ENCODE measurements at places on chromosomes 2 and 18.

- no peak for DNase-seq
These were observed 5.8 kb upstream of the ACSL3 start for GRCh38 chr2:222854773-222855700.

- DNase-seq, result no peak
These were observed 3.2 kb upstream of the KIDINS220 start for GRCh38 chr2:8840475-8841091.

DNA sequence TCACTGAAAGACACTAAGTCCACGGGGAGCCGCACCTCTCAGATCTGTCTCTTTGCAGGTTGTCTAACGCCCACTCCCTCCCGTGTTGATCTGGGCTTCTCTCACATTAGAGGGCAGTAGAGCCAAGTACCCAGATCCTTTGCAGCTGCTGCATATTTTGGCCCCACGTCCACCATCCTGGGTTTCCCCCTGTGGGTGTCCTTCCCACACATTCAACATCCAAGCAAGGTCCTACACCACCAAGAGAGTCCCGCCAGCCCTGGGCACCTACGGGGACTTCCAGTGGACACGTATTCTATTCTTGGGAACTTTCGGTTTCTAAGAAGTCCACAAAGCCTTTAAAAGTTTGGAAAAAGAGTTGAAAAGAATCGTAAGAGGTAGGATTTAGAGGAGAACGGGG lies 116.6 kb downstream of the ATL2 start:
- DNase-seq, result no peak

DNA sequence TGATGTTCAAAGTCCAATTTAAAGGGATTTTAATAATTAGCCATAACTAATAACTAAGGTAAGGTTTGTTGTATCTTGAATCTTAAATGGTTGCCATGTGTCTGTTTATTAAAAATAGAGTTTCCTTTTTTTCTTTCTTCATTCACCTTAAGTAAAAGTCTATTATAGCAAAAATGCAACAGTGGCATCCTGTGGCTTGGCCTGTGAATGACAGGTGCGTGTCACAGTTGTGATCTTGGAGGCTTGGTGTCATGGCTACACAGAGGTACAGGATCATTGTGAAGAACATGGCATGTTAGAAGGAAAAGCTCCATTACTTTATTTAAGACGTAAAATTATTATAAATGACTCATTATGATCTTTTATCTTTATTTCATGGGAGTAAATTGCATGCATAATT lies 246.1 kb downstream of the BCL2 start:
- DNase-seq, result no peak

GRCh38 chr18:13735681-13736080 lies 9.2 kb downstream of the RNMT start:
- DNase-seq, result no peak

DNA sequence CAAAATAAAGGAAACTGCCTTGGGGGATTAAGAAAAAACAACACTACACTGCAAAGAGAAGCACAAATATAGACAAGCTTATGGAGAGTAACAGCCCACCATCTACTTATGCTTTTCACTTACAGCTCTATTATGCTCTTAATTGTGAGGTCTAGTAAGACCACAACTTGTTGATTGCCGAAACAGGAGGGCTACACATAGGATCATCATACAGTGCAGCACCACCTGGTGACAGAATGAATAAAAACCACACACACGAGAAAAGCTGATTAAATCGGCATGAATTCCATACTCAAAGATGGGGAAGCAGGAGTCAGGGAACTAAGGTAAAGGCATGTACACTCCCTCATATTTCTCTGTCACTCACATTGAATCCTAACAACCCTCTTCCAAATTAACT lies 259.2 kb downstream of the IKZF2 start:
- no peak for DNase-seq

DNA sequence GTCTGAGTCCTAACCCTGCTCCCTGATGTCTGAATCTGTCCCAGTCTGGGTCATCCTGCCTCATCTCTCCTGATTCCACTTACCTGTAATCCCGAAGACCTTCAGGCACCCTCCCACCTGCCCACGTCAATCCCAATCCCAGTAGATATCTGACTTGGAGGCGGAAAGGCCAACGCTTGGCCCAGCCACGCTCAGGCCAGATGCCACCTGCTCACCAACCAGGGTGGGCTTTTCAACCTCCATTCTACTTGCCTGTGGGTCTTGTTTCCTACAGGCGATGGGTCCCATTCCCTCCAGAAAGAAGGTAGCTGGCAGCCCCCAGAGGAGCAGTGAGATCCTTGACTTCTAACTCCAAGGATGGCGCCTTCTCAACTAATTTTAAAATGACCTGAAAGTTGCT lies 59.7 kb downstream of the INPP5D start:
- DNase-seq, result no peak

GRCh38 chr2:238032755-238033337 lies 28.0 kb upstream of the SCLY start:
- no peak for DNase-seq

DNA sequence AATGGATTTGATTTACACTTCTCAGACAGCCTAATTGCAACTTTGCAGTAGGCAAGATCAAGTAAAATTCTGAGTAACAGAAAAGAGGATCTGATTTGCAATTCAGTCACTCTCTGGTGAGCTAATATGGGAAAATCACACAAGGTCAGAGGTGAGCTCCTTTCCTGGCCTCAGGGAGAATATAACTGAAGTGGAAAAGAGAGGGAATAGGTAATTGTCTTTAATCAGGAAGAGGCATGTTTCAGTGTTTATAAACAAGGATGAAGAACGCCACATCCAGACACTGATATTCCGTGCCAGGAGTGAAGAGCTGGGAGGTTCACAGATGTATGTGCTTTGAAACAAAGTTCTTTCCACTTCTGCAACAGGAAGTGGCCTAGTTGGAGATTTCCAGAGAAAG lies 127.1 kb downstream of the ETAA1 start:
- DNase-seq, result no peak

DNA sequence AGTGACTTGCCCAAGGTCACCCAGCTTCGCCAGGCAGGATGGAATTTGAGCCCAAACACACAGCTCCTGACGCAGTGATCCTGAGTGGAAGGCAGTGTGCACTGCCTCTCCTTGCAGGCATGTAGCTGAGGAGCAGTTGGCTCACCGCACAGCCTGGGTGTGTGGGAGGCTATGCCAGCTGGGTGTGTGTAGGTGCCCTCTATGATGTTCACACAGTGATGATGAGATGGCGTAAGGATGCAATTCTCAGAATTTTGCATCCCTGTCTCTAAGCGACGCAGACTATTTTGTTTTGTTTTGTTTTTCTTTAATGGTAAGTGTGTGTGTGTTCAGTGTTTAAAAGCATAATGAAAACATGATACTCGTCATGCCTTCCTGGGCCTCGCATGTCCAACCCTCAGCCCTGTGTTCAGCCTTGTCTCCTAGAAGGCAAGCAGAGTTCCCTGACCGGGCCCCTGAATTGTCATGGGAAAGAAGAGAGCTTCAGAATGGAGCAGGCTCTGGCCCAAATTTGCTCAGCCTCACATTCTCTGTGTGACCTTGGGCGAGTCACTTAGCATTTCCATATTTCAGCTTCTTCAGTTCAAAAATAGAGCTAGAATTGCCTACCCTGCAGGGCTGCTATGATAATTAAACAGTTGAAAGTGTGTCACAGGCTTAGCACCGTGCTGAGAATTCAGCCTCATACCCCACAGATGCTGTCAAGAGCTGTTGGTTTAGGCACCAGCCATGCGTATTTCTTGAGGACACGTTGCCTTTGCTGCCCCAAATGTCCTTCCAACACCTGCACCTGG lies 603.6 kb upstream of the RAB6C start:
- no peak for DNase-seq

DNA sequence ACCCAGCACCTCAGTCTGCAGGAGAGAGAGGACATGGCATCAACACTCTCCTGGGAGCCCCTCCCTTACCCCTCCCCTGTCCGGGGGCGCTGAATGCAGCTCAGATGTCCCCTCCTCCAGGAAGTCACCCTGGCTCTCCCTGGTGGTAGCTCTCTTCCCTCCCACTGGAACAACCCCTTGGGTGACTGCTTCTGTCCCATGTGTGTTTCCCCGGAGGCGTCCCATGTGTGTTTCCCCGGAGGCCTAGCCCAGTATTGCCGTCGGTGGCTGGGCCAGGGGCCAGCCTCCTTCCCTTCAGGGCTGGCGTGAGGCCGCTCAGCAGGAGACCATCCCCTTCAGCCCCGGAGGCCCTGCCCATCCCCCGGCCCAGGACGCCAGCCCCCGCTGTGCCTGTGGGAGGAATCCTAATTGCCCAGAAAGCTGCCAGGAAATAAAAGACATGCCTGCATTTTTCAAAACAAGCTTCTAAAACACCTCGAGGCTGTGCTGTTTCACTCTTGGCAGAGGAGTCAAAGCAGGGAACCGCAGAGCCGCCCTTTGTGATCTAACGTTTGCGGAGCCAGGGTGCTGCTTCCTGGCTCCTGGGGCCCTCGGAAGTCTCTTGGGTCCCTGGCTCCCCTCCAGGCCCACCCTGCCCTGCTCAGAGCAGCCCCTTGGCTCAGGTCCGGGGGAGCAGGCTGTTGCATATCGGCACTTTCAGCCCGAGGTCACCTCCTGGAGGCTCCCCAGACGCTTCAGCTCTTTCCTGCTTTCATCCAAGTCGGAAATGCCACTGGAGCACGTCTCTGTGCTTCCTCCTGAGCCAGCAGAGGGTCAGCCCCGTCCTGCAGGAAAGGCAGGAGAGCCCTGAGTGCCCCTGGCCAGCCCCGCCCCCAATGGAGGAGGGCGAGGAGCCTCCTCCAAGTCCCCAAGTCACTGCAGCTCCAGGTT lies 11.4 kb downstream of the SNED1 start:
- peak; percentile 25 for DNase-seq

- no peak for DNase-seq
These were observed 187.8 kb upstream of the ERBB4 start for GRCh38 chr2:212726403-212726802.

DNA sequence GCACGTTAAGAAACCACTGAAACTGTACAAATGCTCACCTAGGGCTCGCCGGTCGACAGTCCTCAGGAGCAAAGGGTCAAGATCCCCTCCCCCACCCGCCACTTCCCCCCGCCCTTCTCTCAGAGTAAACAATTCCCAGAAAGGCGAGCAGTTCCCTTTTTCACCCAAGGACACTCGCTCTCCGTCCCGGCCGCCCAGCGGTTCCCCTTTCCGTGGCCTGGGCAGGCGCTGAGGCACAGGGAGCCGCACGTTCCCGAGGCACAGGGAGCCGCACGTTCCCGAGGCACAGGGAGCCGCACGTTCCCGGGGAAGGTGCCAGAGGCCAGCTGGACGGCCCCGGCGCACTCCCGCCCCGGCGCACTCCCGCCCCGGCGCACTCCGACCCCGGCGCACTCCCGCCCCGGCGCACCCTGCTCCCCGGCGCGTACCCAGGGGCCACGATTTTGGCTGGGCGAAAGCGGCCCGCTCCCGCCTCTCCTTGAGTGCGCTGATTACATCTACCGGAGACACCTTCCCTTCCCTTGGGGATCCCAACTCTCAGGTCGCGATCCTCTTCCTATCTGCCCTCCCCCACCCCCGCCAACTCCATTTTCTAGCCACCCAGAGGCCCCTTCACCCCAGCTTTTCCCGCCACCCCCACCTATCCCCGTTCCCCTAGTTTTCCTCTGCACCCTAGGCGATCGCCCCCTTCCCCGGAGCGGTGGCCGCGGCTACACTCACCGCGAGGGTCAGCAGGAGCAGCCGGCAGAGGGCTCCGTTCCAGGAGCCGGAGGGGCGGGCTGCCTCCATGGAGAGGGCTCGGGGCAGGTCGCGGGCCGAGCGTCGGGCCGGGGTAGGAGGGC lies 817 bp downstream of the DSC2 start:
- peak; percentile 5 for DNase-seq

GRCh38 chr2:177433402-177433801 lies 40.8 kb downstream of the AGPS start:
- no peak for DNase-seq

DNA sequence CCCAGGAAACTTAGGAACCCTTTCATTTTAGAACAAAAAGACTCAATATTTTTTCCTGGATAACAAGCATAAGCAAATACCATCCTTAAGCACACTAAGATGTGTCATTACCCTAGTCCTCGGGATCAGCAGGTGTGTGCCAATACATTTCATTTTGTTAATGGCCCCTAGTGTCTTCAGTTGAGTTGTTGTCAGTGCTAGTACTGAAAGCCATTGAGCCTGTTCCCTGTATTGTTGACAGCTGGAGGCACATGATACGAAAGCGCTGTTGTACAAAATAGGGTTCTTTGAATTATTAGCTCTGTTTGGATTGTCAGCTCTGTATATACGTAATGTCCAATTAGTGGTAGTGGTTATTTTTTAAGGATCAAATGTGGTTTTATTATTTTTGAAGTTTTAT lies 29.5 kb downstream of the VAPA start:
- DNase-seq, result no peak

- no peak for DNase-seq
These were observed 62.6 kb downstream of the KCTD18 start for GRCh38 chr2:200447139-200447855.

- no peak for DNase-seq
These were observed 31.5 kb upstream of the ATIC start for GRCh38 chr2:215280326-215280725.

DNA sequence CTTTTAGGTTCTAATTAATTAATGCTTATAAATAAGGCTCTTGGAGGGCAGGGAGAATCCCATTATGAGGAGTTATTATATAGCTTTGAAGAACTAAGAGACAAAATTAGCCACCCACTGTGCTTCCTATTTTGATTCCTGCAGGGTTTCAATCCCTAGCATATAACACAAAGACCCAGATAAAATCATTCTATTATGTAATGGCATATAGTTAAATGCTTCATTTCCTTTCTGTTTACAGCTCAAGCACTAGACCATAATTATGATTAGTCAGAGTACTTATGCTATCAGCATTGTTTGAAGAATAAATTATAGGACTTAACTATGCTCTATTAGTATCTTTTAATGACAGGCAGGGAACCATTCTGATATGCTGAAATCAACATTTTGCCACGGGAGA lies 9.1 kb downstream of the GPR155 start:
- DNase-seq, result no peak

DNA sequence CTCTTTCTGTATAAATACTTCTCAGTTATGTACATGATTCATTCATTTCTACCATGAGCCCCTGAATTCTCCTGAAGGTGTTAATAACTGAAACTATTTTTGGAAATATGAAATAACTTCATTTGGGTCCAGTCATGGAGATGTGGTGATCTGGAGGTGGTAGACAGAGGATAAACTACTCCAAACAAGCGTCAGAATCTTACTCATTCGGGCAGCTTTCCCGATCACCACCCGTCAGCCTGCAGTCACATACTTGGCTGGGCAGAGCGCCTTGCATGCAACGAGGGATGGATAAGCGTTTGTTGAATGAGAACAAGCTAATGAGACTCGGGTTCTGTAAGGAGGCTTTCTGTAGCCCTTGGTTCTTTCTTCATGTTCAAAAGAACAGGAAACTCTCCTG lies 222.7 kb downstream of the CD226 start:
- DNase-seq, result no peak

GRCh38 chr18:35110554-35111485 lies 69.6 kb downstream of the MAPRE2 start:
- no peak for DNase-seq

DNA sequence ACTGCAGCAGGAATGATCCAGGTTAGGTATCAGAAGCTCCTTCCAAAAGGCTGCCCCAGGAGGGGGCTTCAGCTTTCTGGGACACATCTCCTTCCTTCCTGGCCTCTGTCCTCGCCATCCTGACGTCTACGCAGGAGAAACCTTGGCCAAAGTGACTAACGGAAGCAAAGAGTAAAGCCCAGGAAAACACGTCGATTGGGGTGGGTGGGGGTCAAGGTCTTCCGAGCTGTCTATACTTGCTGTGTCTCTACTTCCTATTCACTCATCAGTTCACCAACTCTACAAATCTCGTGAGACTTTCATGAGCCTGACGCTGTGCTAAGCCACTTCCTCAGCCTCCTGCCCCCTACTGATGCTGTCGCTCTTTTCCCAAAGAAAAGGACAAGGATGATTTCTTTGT lies 212.6 kb downstream of the TNS1 start:
- DNase-seq, result no peak

Data from amygdala (tissue), 56 donors.